Nephron progenitor cell (in vitro differentiated cells): ENCODE measurements at places on chromosomes 13 and 19.

- H3K4me3 ChIP-seq = no peak overlapping the region
- no peaks in the 10 kb centered on the region for H3K27me3 ChIP-seq
- no peak for DNase-seq
- H3K27ac ChIP-seq = no peak overlapping the region
- H3K4me1 ChIP-seq = peaks cover 10% of the 10 kb centered on the region
- no peaks in the 10 kb centered on the region for H3K36me3 ChIP-seq
Observed at GRCh38 chr13:23740002-23740401, 149.2 kb downstream of the MIPEP start.

DNA sequence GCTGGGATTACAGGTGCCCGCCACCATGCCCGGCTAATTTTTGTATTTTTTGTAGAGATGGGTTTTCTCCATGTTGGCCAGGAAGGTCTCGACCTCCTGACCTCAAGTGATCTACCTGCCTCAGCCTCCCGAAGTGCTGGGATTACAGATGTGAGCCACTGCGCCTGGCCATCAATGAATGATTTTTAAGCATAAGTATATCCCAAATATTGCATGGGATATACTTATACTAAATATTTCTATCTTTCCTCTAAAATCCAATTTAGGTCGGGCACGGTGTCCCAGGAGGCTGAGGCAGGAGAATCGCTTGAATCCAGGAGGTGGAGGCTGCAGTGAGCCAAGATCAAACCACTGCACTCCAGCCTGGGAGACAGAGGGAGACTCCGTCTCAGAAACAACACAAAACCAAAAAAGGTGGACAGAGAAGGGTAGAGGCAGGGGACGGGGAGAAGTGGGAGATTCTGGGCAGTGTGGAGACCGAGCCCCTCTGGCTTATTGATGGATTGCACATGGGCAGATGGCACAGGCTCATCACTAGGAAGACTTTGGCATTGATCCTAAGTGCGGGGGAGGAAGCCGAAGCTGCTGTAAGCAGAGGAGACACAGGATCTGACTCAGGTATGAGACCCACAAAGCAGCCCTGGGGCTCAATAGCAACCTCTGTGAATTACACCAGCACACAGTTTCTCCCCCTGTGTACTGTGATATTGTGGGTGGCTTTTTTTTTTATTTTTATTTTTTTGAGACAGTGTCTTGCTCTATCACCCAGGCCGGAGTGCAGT is 13.5 kb downstream of the ARRDC5 start:
- DNase-seq = no peak
- no peaks in the 10 kb centered on the region for H3K27me3 ChIP-seq
- H3K4me1 ChIP-seq = peaks cover 15% of the 10 kb centered on the region
- no peak overlapping the region for H3K27ac ChIP-seq

- H3K4me1 ChIP-seq = peaks cover 18% of the 10 kb centered on the region
- peaks cover 14% of the 10 kb centered on the region for H3K36me3 ChIP-seq
- H3K27ac ChIP-seq = no peak overlapping the region
- no peak for DNase-seq
Observed at GRCh38 chr13:99258946-99259345, 767 bp upstream of the GPR18 start.

DNA sequence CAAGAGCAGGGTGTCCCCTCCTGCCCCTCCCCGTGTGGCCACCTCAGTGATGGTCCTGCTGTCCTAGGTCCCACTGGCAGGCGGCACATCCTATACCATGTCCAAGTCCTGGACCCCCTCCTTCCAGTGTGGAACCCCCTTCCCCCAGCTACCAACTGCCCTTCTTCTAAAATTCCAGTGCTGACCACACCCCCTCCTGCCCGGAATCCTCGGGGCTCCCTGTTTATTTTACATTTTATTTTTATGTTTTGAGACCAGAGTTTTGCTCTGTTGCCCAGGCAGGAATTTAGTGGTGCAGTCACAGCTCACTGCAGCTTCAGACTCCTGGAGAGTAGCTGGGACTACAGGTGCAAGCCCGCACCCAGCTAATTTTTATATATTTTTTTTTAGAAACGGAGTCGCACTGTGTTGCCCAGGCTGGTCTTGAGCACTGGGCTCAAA is 945 bp upstream of the CPAMD8 start:
- peaks cover 28% of the 10 kb centered on the region for H3K36me3 ChIP-seq
- peaks cover 18% of the 10 kb centered on the region for H3K4me1 ChIP-seq
- DNase-seq = no peak

DNA sequence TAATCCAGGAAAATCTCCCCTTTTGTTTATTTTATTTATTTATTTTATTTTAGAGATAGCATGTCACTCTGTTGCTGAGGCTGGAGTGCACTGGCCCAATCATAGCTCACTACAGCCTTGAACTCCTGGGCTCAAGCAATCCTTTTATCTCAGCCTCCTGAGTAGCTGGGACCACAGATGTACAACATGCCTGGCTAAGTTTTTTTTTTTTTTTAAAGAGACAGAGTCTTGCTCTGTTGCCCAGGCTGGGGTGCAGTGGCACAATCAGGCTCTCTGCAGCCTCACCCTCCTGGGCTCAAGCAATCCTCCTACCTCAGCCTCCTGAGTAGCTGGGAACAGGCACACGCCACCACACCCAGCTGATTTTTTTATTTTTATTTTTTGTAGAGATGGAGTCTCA is 6.3 kb upstream of the PDCD2L start:
- no peaks in the 10 kb centered on the region for H3K27me3 ChIP-seq
- DNase-seq = no peak
- H3K4me1 ChIP-seq = no peaks in the 10 kb centered on the region
- no peak overlapping the region for H3K27ac ChIP-seq

DNA sequence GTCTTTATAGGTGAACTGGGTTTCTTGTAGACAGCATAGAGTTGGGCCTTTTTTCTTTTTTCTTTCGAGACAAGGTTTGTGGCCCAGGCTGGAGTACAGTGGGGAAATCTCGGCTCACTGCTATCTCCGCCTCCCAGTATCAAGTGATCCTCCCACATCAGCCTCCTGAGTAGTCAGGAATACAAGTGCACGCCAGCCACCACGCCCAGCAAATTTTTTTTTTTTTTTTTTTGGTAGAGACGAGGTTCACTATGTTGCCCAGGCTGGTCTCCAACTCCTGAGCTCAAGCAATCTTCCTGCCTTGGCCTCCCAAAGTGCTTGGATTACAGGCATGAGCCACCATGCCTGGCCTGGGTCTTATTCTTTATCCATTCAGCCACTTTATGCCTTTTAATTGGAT is 5.1 kb upstream of the CALM3 start:
- no peak for DNase-seq
- H3K4me3 ChIP-seq = no peak overlapping the region
- peaks cover 5% of the 10 kb centered on the region for H3K4me1 ChIP-seq
- no peak overlapping the region for H3K27ac ChIP-seq
- H3K36me3 ChIP-seq = peaks cover 13% of the 10 kb centered on the region

GRCh38 chr13:80072231-80072630 is 268.7 kb downstream of the SPRY2 start:
- no peaks in the 10 kb centered on the region for H3K27me3 ChIP-seq
- peaks cover 10% of the 10 kb centered on the region for H3K4me1 ChIP-seq
- DNase-seq = no peak
- H3K4me3 ChIP-seq = no peak overlapping the region

GRCh38 chr19:16581971-16582343 is 9.7 kb upstream of the SLC35E1 start:
- H3K4me1 ChIP-seq = peaks cover 63% of the 10 kb centered on the region
- no peak overlapping the region for H3K4me3 ChIP-seq
- no peaks in the 10 kb centered on the region for H3K27me3 ChIP-seq
- no peaks in the 10 kb centered on the region for H3K36me3 ChIP-seq
- DNase-seq = no peak

- no peaks in the 10 kb centered on the region for H3K27me3 ChIP-seq
- no peak overlapping the region for H3K27ac ChIP-seq
- no peak for DNase-seq
Observed at GRCh38 chr13:33717775-33718174, 100.2 kb upstream of the RFC3 start.
